ENCODE measurements at places on chromosomes 5 and 9.

DNA sequence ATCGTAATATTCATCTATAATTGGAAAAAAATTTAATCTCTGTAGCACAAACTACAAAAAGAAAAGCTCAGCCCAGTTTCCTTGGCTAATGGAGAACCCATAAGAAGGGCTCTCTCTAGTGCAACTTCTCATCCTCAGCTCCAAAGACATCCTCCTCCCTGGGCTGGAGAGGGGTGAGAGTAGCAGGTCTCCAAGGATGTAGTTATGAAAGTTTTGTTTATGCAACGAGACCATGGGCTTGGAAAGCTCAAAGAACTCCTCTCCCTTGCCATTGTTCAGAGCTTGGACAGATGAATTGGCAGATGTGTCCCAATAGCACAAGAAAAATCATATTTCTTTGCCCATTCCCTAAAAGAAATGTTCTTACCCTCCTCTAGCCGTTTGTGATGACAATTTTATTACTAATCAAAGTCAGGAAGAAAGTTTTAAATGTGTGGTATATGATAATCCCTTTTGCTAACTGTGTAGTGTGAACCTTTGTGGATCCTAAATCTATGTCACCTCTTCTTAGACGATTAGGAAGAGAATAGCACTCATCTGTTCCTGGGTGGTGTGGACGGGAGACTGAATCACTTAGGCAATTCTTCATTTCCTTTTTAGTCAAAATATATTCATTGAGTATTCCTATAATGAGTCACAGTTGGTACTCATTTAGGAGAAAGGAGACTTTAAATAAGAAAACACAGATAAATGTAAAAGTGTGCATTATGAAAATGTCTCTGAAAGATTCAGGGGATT lies 52.2 kb downstream of the GARNL3 start:
- no peak for DNase-seq

DNA sequence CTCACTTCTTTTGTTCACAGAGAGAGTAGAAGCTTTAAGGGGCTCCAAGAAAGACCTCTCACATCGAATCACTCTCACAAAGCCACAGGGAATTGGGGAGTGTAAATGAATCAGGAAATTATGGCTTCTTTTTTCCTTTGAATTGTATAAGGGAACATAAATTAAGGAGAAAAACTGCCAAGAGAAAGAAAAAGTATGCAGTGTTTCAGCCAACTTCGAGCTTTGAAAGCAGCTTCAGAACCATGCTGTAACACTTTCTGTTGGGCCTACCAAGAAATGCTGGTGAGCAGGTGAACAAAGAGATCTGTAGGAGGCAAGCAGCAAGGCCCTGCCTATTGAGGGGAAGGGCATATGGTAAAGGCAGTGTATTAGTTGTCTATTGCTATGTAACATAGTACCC lies 33.4 kb upstream of the CTNNA1 start:
- DNase-seq: no peak

DNA sequence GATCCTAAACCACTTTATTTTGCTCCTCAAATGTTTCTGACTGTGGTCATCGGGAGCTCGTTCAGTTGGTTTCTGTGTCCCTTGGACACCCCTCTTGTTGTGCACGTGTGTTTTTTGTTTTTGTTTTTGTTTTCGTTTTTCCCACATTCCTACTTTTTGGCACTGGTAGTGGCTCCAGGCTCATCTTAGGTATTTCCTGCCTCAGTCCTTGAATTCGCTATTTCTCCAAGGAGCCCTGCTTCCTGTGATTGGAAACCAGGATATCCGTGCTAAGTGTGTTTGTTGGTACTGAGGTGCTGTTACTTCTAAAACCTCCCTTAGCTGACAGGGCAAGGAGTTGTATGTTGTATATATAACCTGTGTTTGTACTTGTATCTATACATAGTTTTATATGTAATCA lies 5.9 kb downstream of the HMCN2 start:
- no peak for DNase-seq

DNA sequence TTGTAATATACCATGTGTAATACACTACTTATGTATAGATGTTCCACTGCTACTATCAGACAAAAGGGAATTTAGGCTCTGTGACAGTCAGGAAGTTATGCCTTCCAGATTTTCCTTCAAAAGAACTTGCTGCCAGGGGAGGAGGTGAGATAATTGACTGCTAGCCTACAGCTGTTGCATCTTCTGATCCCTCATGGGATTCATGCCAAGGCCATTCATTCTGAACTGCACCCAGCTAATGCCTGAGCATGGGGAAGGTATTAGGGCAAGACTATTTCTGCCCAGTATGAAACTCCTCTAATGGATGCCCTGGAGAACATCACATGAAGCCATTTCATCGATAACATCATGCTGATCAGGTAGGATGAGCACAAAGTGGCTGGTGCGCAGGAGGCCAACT lies 746.5 kb upstream of the ZNF608 start:
- no peak for DNase-seq

DNA sequence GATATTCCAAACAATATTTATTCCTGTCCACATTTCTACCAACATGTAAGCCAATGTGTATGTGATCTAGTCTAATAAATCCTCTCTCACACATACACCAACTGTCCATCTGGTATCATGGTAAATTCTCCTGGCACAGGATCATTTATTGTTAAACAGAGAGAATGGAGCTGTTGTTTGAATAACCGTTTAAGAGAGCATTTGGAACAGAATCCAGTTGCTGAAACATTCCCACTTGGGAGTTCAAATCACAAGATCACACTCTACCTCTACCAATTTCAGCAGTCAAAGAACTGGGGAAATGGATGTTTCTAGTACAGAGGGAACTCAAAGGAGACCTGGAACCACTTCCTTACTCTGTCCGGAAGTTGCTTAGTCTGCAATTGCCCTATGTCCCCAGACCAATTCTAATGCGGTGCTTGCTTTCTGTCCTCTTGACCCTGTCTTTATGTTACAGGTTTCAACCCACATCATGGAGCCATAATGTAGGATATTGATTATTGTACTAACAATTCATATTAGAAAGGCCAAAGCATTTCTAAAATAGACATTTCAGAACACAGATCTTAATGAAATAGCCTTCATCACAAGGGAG lies 488.4 kb downstream of the SEMA5A start:
- DNase-seq: no peak

- peak; percentile 87 for DNase-seq
Measured at GRCh38 chr5:76813982-76814562, 4.8 kb upstream of the F2RL1 start.

DNA sequence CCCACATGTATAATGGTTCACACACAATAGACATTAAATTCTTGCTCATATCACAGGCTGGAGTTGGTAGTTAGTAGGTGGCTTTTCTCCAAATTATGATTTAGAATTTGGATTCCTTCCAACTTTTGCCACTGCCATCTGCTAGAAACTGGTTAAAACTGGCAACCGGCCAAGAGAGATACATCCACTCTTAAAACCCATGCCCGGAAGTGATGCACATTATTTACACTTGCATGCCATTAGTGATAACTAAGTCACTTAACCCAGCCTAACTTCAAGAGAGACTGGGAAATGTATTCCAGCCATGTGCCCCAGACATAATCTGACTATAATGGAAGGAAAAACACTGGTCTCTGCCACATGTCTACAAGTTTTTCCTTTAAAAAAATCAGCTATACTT lies 395.7 kb upstream of the SEMA6A start:
- DNase-seq: no peak

DNA sequence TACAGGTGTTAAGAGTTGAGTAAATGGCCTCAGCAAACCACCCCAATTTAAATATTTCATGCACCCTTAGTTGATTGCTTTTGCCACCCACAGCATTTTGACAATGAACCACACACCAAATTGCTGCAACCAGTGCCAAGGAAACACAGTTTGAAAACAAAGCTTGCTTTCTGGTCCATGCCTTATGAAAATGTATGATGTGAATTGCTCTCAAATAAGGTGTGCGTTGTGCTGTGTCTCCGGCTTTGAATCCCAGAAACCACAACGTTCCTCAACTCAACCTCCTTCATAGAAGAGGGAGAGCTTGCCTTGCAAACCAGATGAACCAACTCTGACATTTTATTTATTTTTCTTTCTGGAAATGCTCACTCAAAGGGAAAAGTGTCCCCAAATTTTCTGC lies 762.7 kb downstream of the TLE1 start:
- DNase-seq: no peak

DNA sequence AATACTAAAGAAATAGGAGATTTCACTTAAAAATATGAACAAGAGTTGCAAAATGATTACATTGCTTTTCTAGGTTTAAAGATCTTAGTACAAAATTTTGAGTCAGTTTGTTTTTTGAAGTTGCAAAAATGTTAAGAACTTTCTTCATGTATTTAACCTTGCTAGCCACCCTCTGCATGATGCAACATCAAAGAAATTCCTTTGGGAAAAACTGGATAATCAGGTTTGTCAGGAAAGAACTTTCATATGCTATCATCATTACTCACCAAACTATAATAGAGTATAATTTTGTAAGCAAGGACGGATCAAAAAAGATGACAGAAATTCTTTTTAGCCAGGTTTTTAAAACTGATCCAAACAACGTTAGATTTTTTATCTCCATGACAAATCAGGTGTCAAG lies 116.9 kb upstream of the MRPS30 start:
- DNase-seq: no peak

DNA sequence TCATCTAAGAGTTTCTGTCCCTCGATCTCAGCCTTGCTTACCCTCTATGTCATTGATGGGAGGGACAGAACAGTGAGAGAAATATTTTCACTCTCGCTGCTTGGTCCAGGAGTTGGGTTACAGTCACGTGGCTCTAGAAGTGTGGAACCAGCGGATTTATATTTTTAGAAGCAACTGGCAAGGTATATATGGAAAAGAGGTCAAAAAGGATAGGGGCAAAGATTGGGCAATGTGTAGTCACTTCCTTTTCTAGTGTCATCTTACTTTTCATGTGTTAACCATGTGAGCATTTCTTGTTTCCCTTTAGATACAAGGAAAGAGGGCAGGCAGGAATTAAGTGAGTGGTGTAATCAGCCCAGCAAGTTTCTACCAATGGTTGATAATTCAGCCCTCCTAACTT lies 111.5 kb upstream of the ZNF366 start:
- no peak for DNase-seq

GRCh38 chr5:14250084-14250695 lies 107.0 kb downstream of the TRIO start:
- no peak for DNase-seq

DNA sequence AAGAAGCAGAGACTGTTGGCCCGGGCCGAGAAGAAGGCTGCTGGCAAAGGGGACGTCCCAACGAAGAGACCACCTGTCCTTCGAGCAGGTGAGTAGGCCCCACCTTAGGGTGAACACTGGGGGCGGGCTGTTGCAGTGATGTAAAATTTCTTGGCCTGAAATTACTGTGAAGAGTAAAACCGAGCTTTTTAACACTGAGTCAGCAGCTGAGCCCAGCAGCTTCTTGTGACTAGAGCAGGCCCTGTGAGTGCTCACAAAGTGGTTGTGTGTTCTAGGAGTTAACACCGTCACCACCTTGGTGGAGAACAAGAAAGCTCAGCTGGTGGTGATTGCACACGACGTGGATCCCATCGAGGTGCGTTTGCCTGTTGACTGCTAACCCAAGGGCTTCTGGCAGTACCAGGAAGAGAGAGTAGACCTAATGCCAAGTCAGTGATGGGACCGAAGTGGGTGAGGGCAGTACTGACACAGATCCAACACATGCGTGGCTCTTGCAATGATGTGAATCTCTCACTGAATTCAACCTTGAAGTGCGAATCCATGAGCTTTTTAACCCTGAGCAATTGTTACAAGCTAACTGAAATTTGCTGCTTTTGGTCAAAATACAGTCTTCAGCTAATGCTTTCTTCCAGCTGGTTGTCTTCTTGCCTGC lies 2.1 kb downstream of the RPL7A start:
- DNase-seq: no peak

DNA sequence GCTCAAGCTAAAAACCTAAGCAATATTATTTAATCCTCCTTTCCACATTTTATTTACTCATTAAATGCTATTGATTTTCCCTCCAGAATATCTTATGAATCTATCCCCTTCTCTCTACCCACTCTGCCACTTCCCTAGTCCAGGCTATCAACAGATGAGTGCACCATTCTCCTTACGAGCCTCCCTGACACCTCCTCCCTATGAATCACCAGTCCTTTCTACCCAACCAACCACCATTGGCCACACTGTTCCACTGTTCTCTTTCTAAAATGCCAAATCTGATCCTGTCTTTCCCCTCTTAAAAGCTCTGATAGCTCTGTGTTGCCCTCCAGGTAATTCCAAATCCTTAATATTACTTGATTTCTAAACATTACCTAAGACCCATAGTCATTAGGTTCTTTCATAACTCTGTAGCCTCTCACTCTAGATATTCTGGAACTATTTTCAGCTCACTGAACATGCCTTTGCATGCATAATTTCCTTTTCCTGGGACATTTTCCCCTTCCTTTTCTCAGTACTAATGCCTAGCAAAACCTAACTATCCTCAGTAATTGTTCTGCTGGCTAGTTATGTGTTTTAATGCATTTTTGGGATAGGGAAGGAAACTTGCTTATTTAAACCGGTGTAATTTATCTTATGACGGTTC lies 126.3 kb downstream of the UNC13B start:
- no peak for DNase-seq

DNA sequence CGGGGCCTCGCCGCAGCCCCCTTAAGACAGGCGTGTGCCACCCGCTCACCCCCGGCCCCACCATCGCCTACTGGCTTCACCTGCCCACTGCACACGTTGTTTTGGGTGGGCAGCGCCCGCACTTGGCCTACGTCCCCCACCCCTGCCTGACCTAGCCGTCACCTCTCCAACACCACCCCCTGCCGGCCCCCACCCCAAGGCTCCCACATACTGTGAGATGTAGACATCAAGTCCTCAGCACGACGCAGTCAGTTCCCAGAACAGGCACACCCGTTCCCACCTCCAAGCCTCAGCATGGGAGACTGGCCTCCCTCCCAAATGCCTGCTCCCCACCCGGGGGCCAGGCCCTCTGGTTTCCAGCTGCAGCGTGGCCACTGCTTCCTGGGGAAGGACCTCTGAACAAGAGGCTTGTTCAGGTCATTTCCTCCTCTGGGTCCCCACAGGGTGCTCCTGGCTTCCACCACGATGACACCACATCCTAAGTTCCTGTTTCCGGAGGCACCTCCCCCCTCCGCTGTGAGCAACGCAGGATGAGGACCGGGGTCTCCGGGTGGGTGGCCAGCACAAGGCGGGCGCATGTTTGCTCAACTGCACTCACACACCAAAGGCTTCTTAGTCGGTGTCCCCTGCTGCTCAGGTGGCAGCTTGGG lies 11.3 kb downstream of the DBN1 start:
- no peak for DNase-seq

GRCh38 chr9:93218161-93218560 lies 34.2 kb downstream of the WNK2 start:
- no peak for DNase-seq

- no peak for DNase-seq
Measured at GRCh38 chr5:14112998-14113652, 30.0 kb upstream of the TRIO start.

DNA sequence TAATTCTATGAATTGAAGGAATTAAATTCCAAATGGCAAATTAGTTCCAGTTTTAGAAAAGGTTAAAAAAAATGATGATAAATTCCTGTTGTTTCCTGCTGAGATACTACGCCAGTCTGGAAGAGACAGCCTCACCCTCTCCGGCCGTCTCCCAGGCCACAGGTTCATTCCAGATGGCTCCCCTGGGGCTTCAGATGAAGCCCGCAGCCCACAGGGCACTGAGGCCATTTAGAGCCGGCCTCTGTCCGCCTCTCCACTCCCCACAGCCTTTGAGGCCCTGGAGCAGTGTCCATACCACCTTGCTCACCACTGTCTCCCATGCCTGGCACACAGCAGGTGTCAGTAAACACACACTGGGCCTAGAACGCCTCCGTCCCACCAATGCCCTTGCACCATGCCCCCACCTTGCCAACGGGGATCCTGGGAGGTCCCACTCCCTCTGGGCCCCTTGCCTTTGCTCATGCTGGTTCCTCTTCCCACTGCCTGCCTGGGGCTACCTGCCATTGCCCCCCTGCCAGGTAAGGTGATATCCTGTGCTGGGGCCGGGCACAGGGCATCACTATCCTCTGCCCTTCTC lies 26.1 kb downstream of the GFPT2 start:
- DNase-seq: no peak
